Caudate nucleus (tissue), 63 donors: ENCODE measurements at places on chromosomes 12 and 14.

DNA sequence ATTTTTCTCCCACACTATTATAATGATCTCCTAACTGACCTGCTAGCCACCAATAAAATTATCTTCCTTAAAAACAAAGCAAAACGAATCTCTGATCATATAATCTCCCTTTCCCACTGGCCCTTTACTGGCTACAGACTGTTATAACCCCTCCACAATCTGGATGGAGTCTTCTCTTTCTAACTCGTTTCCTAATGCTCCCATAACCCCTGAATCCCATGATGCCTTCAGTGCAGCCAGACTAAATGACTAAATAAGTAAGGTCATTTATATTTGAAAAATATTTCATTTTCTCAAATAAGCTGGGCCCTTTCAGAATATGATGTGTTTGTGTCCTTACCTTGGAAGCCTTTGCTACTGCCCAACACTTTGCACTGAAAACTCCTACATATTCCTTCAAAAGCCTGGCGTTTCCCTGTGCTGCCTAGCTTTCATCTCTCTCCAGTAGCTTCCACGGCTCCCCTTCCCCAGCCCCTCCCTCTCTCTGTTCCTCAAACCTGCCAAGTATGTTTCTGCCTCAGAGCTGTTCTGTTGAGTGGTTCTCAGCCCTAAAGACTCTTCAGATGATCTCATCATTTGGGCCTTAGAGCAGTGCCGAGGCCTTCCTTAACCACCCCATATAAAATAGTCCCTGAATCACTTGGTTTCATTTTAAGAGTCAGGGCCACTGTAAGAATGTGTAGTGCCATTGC lies 91.7 kb downstream of the MYRFL start:
- DNase-seq = no peak

DNA sequence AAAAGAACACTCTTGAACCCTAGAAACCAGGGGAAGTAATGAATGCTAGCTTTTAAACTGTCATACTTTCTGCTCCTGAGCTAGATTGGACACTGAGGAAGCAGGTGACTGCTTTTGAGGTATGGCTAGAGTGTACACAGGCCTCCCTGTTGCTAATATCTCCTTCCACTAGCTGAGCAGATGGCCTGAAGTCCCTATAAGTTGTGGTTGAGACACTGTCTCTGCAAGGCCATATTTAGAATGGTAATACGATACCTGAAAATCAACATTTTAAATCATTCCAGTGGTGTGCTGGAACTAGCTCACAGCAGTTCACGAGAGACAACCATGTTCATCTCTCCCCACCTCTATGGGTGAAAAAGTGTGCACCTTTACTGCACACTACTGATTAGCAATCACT lies 46.4 kb upstream of the BMP4 start:
- DNase-seq = no peak

DNA sequence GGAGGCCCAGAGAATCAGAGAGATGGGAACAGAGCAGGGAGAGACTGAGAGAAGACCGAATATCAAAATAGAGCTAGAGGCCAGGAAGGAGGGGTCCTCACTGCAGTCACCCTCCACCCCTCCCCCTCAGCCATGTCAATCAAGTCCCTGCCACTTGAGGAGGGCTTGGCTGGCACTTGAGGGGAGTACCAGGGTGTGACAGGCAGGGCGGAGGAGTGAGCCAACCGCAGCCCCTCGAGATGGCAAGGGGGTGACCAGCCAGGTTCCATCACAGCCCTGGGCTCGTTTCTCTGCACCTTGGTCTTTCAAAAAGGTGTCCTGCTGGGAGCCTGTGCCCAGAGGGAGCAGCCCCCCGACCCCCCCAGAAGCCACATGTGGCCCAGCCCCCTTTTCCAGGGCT lies 4.2 kb downstream of the AQP5 start:
- DNase-seq = no peak

GRCh38 chr12:124583854-124584253 lies 16.4 kb upstream of the NCOR2 start:
- no peak for DNase-seq

GRCh38 chr12:27779416-27779919 lies 565 bp upstream of the KLHL42 start:
- peak; percentile 37 for DNase-seq

GRCh38 chr14:92224358-92224954 lies 98.5 kb upstream of the SLC24A4 start:
- no peak for DNase-seq

DNA sequence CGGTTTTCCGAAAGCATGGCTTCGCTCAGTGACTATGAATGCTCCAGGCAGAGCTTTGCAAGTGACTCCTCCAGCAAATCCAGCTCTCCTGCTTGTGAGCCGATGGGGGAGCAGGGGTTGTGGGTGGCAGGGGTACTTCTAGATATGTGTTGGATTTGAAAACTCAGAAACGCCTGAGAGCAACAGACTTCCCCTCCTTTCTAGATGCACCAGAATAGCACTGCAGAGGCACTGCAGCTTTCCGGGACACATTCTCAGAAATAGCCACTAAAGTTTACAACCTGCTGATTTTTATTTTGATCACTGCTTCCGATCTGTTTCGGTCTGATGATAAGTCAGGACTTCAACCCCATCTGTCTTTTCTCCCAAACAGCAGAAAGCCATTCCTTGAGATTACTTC lies 8.6 kb downstream of the TCP11L2 start:
- no peak for DNase-seq

DNA sequence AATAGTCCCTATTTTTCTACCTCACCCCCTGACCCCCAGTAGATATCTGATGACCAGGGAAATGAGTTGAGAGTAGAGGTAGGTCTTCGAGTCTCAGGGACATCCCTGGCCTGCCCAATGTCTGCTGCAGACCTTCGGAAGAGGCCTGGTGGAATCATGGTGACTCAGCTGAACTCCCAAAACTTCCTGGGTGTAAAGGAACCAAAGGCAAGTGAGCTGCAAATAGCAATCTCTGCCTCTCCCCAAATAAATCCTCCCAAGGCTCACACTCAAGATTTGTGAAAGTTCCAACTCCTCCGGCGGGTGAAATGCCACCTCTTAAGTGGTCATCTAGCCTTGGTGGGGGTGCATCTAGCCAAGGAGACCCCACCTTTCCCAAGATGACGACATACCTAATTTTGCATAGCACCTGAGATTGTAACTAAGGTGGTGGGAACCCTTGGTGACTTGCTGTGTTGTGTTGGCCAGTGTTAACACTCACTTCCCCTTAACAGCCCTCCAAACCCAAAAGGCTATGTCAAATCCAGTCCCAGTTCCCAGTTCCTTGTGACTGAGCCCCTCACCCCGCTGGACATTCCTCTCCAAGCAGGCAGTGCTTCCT lies 6.3 kb downstream of the ZFP36L1 start:
- no peak for DNase-seq
